GM12892 (cell line): ENCODE measurements at places on chromosomes 16 and 17.

DNA sequence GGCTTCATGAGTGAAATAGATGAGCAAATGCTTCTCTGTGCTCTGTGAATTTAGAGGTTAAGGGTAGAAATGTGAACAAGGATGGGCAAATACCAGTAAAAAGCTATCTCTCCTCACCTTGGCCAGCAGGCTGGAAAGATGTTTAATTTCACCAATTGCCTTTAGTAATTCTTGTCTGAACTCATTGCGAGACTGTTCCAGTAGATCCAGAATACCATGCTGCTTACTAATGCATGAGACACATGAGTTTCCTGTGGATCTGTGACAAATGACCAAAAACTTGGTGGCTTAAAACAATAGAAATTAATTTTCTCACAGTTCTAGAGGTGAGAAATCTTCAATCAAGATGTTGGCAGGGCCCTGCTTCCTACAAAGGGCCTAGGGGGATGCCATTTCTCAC, 9.3 kb upstream of the ZNF624 start:
- no peak for DNase-seq

DNA sequence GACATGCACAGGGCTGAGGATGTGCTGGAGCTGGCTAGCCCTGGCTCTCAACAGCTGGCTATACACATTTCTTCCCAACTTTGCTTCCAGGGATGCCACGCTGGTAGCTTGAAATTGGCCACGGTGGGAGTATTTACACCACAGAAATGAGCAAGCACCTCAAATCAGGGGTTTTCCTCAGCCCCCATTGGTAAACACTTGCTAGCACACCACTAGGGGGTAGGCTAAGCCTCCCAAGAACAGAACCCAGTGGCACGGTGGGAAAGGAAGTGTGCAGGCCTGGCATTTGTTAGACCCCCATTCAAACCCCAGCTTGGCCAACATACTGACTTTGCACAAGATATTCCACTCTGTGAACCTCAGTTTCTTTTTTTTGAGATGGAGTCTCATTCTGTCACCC, 12.9 kb downstream of the DRC3 start:
- no peak for DNase-seq

DNA sequence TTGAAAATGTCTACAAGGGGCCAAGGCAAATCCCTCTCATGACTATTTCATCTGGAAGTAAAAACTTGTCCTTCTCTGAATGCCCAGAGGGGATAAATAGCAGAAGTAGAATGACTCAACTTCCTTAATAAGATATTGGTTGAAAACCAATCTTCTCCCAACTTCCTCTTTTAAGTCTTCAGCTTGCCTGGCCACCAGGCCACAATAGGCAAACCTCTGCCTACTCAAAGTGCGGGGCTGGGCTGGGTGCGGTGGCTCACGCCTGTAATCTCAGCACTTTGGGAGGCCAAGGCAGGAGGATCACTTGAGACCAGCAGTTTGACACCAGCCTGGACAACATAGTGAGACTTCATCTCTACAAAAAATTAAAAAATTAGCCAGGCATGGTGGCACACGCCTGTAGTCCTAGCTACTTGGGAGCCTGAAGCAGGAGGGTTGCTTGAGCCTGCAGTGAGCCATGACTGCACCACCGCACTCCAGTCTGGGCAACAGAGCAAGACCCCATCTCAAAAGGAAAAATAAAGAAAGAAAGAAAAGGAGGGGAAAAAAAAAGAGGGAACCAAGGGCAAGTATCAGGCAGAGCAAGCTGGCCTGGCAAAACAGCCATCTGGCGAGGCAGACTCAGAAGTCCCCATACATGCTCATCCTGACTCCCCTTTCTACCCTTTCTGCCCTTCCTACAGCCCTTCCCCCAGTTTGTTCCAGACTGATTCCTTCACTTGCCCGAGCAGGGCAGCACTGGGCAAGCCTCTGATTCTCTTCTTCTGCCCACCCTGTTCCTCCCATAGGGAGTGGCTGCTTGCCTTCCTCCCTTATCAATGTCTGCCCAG, 20.6 kb downstream of the MAP3K14 start:
- no peak for DNase-seq

- DNase-seq = no peak
Observed at GRCh38 chr17:63960006-63960405, 12.7 kb downstream of the SCN4A start.

- no peak for DNase-seq
Observed at GRCh38 chr17:60529806-60530205, 3.8 kb upstream of the APPBP2 start.

- no peak for DNase-seq
Observed at GRCh38 chr16:1493746-1494094, 560 bp downstream of the TELO2 start.

GRCh38 chr17:13099089-13099735, 81.4 kb upstream of the ELAC2 start:
- no peak for DNase-seq

GRCh38 chr17:71635187-71635586, 485.6 kb upstream of the SOX9 start:
- DNase-seq = no peak

- DNase-seq = no peak
Observed at GRCh38 chr17:73423806-73424205, 112.0 kb upstream of the CDC42EP4 start.

DNA sequence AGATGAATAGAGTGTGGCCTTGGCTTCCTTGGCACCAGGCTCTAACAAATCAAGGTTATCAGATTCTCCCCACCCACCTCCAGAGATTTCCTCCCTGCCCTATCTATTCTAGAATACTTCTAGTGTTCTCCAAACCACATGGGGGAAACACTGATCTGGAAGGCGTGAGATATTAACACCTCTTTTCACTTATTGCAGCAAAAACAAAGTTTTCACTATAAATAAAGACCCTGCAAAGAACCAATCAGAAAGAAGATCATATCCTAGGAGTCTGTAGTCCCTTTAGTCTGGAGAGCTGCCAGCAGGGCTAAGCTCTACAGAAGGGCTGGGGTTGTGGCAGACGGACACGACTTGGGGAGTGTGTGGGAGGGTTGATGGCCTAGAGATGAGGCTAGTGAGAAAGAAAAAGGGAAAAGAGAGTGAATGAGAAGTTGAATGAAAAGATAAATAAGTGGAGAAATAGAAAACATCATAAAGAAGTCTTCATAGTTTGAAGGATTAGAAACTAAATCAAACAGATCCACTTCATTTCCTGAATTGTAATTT, 8.6 kb upstream of the SKAP1 start:
- DNase-seq = no peak

DNA sequence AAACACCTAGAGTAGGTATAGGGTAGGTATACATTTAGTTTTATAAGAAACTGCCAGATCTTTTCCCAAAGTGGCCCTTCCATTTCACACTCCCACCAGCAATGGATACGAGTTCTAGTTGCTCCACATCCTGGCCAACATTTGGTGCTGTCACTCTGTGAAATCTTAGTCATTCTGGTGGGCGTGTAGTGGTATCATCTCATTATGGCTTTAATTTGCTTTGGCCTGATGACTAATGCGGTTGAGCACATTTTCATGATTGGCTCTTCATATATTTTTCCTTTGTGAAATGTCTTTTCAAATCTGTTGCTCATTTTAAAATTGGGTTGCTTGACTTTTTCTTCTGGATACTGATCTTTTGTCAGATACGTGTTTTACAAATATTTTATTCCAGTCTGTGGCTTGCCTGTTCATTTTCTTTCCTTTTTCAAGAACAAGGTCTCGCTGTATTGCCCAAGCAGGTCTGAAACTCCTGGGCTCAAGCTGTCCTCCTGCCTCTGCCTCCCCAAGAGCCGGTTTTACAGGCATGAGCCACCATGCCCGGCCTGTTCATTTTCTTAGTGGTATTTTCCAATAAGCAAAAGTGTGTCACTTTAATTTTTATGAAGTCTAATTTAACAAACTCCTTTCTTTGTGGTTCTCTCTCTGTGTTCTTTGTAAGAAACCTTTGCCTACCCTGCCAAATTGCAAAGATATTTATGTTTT, 192.4 kb downstream of the SEC14L1 start:
- DNase-seq = no peak

DNA sequence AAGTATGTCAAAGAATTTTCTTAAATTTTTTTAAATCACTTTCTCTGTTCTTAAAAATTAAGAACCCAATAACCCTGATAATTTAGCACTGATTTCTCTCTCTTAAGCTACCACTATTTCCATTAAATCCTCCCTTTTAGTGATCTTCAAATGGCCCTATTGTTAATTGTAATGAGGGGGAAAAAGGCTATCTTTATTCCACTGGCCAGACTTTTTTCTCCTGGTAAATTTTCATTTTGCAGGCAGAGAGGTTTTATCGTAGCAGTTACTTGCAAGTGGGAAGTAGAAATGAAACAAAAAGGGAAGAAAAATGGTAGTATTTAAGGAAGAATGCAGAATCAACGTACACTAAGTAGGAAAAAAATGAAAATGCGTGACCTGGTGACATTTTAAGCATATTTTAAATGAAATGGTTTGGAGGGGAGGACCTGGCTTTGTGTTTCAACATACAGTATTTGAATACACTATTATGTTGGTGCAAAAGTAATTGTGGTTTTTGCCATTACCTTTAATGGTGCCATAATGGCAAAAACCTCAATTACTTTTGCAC, 224.9 kb downstream of the TANC2 start:
- no peak for DNase-seq

- no peak for DNase-seq
Observed at GRCh38 chr16:68499006-68499405, 40.1 kb upstream of the ZFP90 start.

DNA sequence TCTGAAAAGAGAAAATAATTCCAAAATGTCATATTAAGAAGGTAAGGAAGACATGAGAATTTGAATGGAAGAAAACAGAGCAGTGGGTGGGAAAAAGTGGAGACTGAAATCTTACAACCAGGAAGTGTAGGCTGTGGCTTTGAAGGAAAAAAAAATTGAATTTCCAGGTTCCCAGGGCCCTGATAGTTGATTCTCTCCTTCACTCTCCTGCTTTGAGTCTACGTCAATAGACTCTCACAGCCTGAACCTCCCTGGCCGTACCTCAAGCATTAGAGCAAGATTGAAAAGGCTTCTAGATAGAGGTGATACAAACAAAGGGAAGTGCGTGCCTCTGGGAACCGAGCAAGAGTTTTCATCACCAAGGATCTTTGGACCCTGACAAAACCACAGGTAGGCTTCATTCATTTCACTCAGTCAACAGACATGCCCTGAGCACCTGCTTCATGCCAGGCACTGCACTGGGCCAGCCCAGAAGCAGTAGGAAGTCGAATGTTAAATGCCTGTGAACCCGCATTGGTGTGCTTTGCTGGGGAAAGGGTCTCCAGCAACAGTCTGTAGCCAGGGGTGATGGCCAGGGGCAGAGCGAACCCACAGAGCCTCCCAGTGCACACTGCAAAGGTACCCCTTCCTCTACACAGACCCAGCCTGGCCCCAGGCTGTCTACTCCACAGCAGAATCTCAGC, 163.9 kb downstream of the SLC39A11 start:
- no peak for DNase-seq

GRCh38 chr17:30376621-30377452, 1.9 kb upstream of the CPD start:
- no peak for DNase-seq

DNA sequence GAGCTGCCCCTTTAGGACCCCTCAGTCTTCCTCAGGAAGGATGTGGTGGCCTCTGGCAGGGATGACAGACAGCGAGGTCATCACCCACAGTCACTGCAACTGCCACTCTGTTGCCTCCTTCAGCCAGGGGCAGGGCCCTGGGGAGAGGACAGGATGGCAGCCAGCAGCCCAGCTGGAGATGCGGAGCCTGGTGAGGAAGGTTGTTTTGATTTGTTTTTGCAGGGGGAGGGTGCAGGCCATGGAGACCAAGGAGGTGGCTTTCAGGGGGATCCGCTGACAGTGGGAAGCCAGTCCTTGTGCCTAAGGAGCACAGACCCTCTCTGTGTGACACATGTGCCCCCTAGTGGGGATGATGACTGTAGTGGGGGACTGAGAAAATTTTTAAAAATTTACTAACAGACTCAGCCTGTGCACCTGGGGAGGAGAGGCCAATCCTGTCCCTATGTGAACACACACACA, 7.4 kb downstream of the PRCD start:
- DNase-seq = peak; percentile 59

DNA sequence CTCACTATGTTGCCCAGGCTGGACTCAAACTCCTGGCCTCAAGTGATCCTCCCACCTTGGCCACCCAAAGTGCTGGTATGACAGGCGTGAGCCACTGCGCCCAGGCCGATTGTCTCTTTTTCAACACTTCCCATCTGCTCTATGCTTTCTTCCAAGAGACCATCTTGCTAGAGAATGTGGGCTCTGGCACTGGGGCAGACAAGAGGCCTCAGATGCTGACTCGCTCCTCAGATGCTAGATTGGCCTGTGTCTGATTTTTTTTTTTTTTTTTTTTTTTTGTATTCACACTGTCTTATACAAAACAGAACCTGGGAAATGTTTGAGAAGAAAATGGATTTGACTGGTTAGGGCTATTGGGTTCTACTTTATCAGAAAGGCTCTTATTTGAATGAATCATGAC, 58.2 kb downstream of the CYB5D2 start:
- no peak for DNase-seq

DNA sequence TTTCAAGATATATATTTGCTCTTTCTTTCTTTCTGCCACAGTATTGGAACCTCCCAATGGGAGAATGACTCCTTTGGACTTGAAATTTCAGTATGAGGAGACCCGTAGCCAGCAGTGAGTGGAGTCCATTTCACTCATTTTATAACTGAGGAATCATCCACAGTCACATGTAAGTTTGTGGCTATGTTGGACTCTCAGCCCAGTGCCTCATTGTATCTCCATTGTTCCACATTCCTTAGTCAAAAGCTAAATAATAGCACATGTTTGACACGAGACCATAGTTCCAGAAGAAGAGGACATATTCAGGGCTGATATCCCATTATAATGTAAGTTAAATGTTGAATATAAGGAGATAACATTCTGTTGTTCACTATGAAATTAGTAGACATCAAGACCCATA, 12.7 kb upstream of the SPAG9 start:
- no peak for DNase-seq

- no peak for DNase-seq
Observed at GRCh38 chr16:28106467-28107215, 43.1 kb upstream of the GSG1L start.

GRCh38 chr17:29909236-29910003, 20.6 kb downstream of the SSH2 start:
- DNase-seq = no peak

- DNase-seq = no peak
Observed at GRCh38 chr17:64480951-64481350, 15.9 kb downstream of the POLG2 start.

DNA sequence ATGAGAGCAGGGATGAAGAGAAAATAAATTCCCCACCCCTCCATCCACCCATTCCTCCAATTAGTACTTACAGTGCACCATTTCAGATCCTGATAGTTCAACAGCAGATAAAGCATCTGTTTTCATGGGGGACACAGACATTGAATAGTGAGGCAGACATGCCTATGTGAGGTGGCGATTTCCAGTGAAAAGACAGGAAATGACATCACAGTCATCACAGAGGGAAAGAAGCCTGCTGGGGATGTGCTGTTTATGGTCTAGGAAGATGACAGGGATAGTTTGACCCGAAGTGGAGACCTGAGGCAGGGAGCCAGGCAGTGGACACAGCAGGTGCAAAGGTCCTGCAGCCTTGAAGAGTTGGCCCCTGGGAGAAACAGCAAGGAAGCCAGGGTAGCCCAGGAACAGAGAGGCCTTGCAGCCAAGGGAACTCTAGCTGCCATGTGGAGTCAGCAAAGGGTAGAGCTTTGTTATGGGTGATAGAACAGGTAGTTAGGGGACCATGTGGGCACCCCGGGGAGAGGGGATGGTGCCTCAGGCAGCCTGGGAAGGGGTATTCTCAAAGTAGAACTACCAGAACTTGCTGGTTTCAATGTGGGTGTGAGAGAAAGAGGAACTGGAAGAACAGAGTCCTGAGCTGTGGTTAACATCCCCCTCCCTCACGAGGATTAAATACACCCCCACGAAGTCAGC, 256.6 kb downstream of the CPPED1 start:
- peak; percentile 47 for DNase-seq

- no peak for DNase-seq
Observed at GRCh38 chr16:11480634-11481033, 106.1 kb downstream of the LITAF start.
